ENCODE measurements at places on chromosomes 5 and 9.

DNA sequence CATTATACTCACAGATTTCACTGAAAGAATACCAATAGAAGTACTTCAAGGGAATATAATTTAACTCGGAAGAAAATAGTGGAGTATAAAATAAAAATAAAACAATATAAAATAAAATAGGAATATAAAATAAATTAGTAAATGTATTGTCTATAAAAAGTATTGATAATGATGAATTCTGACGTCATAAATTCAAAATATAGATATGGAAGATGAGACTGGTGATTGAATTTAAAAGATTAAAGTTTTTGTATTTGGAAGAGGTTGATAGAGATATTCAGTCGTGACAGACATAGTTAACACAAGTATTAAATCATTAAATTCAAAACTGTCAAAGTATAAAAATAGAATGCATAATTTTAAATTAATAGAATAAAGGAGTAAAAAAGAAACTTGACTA is 964.9 kb upstream of the C9orf72 start:
- no peak for DNase-seq

GRCh38 chr5:152164860-152165259 is 240.2 kb upstream of the GLRA1 start:
- DNase-seq, result no peak

DNA sequence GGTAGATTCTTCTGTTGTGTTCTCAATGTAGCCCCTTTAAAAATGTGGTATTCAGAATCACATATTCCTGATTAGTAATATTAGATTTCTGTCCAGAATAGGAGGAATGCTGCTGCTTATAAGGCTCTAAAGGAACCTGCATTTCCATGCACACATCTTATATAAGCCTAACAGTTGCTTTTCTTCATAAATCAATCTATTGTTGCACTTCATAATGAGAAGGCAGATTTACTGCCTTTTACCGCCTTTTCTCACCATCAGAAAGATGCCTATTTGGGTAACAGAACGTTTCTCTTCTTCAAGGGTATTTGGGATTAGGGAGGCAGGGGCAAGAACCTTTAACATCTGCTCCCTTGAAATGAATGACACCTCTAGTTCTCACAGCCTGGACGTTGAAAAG is 243.4 kb downstream of the MLLT3 start:
- DNase-seq, result no peak

DNA sequence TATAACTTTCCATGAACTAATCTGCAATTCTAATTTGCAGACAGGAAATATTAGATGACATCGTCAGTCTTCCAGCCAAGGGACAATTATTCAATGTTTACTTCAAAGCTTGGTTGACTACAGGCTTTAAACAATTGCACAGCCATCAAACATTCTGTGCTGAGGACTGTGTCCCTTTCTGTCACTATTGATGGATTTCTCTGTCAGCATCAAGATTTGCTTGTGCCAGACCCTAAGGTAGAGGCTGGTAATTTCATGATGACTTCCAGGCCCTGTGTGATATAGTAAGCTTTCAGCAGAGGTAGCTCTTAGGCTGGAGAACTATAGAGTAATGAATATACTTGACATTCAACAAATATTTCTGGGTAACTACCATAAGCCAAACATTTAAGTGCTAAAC is 229.3 kb upstream of the ACTBL2 start:
- no peak for DNase-seq

DNA sequence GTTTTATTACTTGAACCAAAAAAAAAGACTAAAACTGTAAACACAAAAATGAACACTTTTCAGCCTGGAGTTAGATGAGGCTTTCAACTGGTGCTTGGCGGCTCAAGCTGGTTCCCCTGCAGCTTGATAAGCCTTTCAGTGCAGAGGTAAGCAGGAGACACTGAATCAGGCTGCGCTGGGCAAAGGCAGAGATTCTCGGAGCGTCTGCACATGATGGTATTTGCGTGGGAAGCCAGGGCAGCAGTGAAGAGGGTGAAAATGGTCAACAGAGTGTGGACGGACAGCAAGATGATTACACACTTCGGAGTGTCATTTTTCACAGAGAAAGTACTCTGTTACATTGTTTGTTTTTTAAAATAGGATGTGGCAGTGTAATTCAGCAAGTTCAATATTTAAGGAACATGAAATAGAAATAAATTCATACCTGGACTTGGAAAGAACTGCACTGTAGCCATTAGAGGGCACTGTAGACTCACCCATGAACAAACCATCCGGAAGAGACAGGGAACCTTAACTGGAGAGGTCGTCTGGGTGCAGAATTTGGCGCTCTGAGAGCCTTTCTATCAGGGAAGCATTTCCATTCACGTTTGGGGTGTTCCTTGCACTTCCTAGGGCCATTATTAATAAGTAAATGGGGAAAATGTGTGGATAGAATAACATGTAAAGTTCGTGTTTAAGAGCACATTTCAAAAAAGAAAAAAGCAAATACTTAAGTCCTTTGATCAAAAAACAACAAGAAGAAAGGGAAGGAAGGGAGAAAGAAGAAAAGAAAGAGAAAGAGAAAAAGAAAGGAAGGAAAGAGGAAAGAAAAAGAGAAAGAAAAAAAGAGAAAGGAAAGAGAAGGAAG is 69.8 kb downstream of the ICE1 start:
- peak; percentile 71 for DNase-seq

- DNase-seq, result no peak
These were observed 95.1 kb downstream of the FBXL7 start for GRCh38 chr5:15594977-15595568.

- peak; percentile 94 for DNase-seq
These were observed at the start of gene NDUFS4 for GRCh38 chr5:53560506-53561191. TSS of gene NDUFS4 (plus strand) at chr5:53560639. CDS start at chr5:53560663, 24 bp downstream.

DNA sequence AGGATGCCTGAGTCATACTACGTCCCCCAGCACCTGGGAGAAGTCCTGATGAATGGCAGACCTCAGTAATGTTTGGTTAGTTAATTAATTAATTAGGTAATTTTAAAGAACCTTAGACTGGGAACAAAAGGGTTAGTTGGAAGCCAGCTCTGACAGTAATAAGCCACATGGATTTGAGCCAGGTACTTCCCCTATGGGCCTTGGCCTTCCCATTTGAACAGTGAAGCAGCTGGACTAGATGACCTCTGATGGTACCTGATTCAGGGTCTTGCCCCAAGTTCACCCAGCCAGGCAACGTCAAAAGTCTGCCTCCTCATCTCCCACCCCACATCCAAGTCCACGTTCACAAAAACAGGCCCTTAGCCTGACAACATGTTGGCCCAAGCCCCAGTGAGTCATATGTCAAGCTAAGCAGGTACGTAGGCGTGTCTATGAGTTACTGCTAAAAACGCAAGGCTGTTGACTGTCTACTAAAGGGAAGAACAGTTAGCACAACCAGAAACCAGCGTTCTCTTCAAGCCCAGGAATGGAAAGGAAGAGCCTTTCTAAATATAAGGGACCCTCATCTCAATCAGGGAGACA is 303.2 kb downstream of the ACTL7B start:
- DNase-seq, result no peak

GRCh38 chr5:151284392-151284967 is 19.1 kb downstream of the SLC36A3 start:
- DNase-seq, result no peak

GRCh38 chr9:92196909-92197308 is 81.7 kb upstream of the SPTLC1 start:
- DNase-seq, result no peak

GRCh38 chr5:116674881-116675625 is 100.4 kb upstream of the SEMA6A start:
- DNase-seq, result no peak

GRCh38 chr9:128322404-128323211 is at the start of the genes COQ4 and TRUB2:
TSS of gene COQ4 (plus strand) at chr9:128322839. CDS start at chr9:128322859, 20 bp downstream.
TSS of gene TRUB2 (minus strand) at chr9:128322447. CDS start at chr9:128322408, 39 bp downstream.
- DNase-seq, result peak; percentile 95
